ENCODE measurements at places on chromosomes 1 and 21. TPM values are rescaled to one million over a fixed set of nuclear protein-coding genes. Genes with fewer than 3 reads are reported as not detected.
A peak's percentile ranks its signal among the peaks of the same experiment; 100 is the strongest.

- no peaks in the 10 kb centered on the region for H3K36me3 ChIP-seq
- no peak overlapping the region for H3K27ac ChIP-seq
- H3K27me3 ChIP-seq, result no peaks in the 10 kb centered on the region
- H3K4me3 ChIP-seq, result no peak overlapping the region
These were observed 326.1 kb upstream of the BEND5 start for GRCh38 chr1:49102752-49103151.

DNA sequence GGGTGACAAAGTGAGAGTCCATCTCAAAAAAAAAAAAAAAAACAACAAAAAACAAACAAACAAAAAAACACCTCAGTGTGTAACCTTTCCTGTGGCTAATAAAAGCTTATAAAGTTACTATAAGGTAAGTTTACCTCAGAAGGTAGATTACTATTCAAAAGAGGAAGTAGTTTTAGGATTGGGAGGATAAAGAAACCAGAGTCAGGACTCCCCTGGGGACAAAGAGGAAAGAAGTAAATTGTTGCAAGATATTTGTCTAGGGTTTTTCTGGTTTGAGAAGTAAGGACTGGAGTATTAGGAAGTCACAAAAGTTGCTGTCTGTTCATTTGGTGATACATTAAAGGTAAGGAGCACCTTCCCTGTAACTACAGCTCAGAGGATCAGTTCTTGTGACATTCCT lies 23.8 kb upstream of the CENPF start:
- no peaks in the 10 kb centered on the region for H3K27me3 ChIP-seq
- no peak for DNase-seq
- no peak overlapping the region for H3K4me3 ChIP-seq
- peaks cover 17% of the 10 kb centered on the region for H3K36me3 ChIP-seq

- peaks cover 68% of the 10 kb centered on the region for H3K4me1 ChIP-seq
- H3K36me3 ChIP-seq, result peaks cover 4% of the 10 kb centered on the region
- no peak for DNase-seq
- peak overlapping the region; percentile 100 for H3K4me3 ChIP-seq
- H3K27me3 ChIP-seq, result peaks cover 12% of the 10 kb centered on the region
These were observed 848 bp downstream of the CTTNBP2NL start for GRCh38 chr1:112396653-112397471.

HSPA6 gene
- not detected for total RNA-seq

DNA sequence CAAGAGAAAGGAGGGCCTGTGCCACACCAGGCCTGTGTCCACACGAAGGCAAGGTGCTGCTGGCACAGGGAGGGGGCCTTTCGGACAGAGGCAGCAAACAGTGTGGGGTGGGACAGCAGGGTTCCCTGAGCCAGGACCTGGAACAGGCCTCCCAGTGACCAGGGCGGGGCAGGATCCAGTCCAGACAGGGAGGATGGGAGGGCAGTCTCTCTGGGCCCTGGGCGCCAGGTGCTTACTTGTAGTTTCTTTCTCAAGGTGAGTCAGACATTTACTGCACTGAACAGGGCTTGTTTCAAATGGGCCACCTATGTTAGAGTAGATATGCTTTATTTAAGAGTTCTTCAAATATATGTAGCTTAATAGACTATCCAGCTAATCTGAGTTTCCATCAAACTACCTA lies 52.8 kb upstream of the STUM start:
- DNase-seq, result no peak
- no peak overlapping the region for H3K4me3 ChIP-seq
- H3K27me3 ChIP-seq, result no peaks in the 10 kb centered on the region
- H3K36me3 ChIP-seq, result no peaks in the 10 kb centered on the region
- H3K27ac ChIP-seq, result no peak overlapping the region

PFKFB2 gene
- 8.9 TPM for total RNA-seq

SIKE1 gene
- total RNA-seq, result 49.1 TPM

DNA sequence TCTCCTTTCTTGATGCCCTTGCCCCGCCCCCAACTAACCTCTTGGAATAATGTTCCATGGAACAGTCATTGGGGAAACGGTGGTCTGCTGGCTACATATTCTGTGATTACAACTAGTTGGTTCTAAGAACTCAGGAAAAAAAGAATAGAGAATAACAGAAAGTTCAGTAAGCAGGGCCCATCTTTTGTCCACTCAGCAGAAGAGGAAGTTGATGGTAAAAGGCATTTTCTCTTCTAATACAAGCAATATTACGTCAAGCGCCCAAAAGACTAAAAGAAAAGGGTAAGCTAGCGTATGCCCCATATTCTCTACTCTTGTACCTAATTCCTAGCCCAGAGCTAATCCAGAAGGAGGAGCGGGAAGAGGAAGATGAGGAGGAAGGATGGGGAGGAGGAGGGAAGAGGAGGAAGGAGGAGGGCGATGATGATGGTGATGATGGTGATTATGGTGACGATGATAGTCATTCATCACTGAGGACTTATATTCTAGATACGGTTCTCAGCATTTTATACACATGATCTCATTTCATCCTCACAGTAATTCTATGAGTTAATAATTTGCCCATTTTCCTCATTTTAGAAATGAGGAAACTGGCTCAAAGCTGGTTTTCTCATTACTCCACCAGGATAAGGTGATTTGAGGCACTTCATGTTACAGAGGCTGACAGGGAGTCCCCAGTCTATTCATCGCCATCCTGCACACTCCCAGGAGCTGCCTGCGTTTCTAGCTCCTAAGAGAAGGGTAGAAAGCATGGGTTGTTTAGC lies 76.6 kb upstream of the EFHD2 start:
- peaks cover 18% of the 10 kb centered on the region for H3K36me3 ChIP-seq
- peaks cover 25% of the 10 kb centered on the region for H3K4me1 ChIP-seq
- H3K27me3 ChIP-seq, result peaks cover 12% of the 10 kb centered on the region
- H3K4me3 ChIP-seq, result no peak overlapping the region
- DNase-seq, result no peak
